ENCODE measurements at places on chromosomes 3 and 15.

DNA sequence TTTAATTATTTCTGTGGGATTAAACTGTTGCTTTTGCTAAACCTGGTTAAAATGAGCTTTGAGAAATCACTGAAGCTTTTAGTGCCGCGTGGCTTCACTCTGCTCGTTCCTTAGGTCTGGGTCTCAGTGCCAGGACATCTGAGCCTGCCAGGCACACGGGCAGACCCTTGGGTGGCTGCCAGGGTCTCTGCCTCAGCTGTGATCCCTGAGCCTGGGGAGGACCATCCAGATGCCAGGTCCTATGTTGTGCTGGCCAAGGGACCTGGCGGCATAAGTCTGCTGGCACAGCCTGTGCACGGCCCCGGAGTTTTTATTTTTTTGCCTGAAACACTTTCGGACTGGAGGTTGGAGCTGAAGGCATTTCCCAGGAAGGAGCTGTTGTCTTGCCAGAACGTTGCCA, 328.1 kb downstream of the LRTM1 start:
- no peak for DNase-seq

GRCh38 chr3:57910990-57911389, 97.2 kb upstream of the FLNB start:
- no peak for DNase-seq

GRCh38 chr3:33791477-33792166, 6.8 kb upstream of the PDCD6IP start:
- no peak for DNase-seq

GRCh38 chr3:35745802-35746484, 106.6 kb downstream of the ARPP21 start:
- no peak for DNase-seq

DNA sequence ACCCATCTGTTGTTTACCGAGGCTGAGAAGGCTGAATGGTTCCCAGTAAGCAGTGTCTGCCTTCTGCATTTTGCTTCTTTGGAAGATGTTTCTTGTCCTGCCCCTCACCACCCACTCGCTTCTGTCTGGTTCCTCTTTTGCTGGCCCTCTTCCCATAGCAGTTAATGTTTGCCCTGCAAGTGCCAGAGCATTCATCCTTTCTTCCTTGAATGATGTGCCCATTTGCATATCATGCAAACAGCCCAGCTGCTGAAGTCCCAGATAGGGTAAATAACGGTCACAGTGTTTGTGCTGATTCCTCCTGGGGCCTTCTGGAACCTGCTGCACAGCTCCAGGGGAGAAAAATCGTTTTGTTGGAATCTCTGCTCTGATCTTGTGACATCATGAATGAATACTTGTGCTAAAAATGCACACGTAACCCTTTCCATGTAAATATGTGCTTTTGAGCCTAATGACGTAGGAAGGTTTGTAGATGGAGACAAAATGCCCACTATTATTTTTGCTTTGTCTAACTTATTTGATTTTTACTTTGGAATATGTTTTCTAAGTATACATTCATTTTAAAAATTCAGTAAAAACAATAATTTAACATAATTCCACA, 381.0 kb downstream of the SOX2 start:
- DNase-seq: peak; percentile 92

GRCh38 chr15:97350813-97351212, 609.7 kb upstream of the ARRDC4 start:
- DNase-seq: no peak

DNA sequence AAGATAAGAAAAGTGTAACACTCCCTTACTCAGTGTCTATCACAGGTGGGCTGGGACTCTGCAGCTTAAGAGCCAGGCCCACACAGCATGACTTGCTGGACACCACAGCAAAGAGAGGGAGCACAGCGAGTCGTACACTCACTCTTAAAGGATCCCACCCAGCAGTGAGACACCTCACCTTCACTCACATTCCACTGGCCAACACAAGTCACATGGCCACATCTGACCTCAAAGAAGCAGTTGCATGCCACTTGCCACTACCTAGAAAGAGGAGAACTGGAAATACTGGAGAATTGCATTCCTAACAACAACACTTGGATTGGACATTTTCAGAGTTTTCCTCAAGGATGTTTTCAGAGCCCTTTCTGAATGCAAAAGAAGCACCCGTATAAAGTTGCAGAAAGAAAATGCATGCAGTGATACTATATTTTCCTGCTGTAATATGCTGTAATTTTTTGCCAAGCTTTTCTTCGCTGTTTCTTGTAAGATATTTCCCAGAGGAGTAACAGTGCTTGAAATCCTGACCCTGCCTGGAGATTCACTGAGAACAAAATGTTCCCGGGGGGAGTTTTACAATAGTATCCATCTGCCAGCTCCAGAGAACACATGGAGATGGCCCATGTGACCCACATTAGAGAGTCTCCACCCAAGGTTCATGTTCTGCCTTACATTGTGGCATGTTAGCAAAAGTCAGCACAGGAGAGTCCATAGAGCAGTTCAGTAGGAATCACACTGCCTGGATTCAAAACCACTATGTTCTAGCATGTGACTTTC, 42.2 kb downstream of the TRIM42 start:
- DNase-seq: no peak

- DNase-seq: no peak
These were observed 1.6 kb downstream of the THRB start for GRCh38 chr3:24492971-24493551.

DNA sequence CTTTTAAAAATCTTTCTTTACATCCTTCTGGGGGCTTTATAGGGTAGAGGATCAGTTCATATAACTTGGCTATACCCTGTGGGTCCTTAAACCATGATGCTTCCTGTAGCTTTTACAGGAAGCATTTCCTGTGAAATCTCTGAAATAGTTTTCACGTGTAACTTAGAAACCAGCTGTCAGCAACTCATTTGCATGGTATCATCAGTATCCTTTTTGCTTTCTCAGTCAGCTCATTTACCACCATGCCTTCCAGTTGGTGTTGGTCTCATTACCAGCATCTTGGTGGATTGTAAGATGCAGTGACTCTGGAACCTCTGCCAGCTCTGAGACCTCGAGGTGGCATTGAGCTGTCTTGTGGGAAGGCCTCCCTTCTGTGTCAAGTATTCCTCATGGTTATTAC, 96.7 kb upstream of the MYZAP start:
- DNase-seq: no peak

GRCh38 chr3:61964566-61964965, 403.2 kb downstream of the PTPRG start:
- no peak for DNase-seq

- DNase-seq: no peak
These were observed 33.9 kb downstream of the DZIP1L start for GRCh38 chr3:138081371-138082084.
